ENCODE measurements at places on chromosomes 7 and 10. TPM values are rescaled to one million over a fixed set of nuclear protein-coding genes. Genes with fewer than 3 reads are reported as not detected.

- DNase-seq: no peak
These were observed 172.4 kb upstream of the AGR3 start for GRCh38 chr7:17054206-17054605.

The TBC1D12 gene
- total RNA-seq: 20.5 TPM

- no peak for DNase-seq
These were observed 274.5 kb upstream of the MGMT start for GRCh38 chr10:129192344-129193128.

The CYP26C1 gene
- total RNA-seq: 1.9 TPM

DNA sequence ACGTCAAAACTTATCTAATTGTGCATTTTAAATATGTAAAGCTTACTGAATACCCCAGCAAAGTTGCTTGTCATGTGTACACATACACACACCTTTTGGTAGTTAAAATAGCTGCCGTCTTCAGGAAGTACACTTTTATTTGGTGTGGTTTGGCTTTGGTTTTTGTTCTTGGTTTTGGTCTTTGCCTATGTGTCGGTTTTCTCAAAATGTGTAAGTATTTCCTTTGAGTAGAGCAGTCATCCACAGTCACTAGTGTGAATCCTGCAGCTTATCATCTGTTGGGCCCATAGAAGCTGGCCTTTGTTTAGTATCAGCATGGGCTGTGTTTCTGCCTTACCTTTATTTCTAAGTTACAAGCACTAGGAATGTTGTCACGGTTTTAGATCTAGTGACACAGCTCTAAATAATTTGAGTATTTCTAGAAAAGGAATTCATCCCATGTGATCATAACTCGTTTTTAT is 35.3 kb downstream of the NET1 start:
- DNase-seq: peak; percentile 46

DNA sequence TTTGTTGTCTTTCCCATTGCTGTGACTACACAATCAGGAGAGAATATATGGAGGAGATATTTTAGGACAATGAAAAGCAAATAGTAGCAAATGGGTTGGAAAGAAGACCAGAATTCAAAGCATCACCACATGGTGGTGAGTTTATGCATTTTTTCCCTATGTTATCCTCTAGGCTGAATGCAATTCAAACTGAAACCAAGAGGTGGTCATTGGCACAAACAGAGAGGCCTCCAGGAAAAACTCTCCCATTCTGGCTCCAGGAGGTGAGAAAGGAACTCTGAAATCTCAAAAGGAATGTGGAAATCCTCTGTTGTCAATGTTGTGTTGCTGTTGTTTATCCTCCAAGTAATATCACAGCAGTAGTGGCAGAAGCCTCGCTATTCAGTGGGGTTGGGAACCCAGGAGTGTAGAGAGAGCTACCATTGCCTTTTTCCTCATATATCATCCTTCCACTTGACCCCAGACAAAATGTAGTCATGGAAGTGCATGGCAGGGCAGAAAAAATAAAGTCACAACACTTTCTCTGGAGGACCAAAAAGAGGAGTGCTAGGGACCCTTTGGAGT is 819.1 kb downstream of the GRID1 start:
- no peak for DNase-seq

The ZNF736 gene
- 11.2 TPM for total RNA-seq

DNA sequence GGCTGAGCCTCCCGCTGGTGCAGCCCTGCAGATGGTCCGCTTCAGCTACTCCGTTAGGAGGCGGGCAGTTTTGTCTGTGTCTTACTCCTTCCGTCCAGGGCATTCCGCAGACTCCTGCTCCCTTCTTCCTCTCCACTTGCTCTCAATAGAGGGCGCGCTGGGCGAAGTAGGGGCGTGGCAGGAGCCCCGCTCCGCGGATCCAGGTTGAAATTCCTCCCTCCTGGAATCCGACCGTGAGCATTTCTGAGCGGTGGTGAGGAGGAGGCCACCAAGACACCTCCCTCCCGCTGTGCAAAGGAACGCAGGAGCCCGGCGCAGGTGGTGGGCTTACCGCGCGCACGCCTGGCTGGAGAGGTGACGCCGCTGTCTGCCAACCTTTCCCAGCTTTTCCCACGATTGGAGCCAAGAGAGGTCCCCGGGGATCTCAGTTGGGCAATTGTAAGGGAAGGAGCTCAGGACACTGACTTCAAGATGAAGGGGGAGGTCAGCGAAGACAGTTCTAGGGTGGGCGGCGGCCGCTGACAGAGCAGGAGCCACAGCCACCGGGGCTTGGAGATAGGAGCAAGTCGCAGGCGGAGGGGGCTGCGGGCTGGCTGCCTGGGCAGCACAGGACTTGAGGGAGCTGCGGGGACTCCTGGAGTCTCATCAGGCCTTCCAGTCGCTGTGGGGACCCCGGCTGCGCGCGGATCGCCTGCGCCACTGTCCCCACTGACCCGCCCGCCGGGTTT is 1011.3 kb downstream of the XPNPEP1 start:
- no peak for DNase-seq

DNA sequence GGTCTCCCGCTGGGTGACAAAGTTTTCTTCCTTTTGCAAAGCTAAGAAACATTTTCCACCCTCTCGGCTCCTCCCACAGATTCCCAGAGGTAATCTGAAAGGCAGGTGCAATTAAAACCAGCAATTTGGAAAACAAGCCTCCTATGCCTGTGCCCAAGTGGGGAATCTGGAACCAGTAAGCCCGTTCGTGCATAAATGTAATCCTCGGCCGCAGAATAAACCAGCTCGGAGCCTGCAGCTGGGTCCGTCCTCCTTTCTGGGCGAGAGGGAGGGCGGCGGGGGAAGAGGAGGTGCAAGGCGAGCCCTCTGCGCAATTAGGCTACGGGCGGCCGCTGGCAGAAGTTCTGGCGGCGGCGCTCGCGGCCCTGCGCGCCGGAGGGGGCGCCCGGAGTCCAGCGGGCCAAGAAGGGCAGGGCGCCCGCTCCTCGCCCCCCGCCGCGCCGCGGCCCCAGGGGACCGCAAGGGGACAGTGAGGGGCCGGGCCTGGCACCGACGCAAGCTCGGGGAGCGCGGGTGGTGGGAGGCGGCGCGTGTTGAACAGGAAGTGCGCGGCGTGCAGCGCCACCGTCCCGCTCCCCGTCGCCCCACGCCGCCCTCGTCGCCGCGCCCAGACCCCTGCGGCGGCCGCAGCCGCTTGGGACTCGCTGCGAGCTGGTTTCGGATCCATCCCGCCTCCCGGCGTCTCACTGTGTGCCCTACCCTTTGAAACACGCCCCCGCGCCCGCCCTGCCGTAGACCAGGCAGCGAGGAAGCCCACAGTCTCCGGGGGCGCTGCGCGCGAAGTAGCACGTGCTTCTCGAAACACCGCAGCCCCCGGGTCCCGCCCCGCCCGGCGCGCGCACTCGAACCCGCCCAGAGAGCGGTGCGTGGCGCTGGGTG is at the start of gene PRKAG2:
PRKAG2 (minus strand) TSS at position 217 of the 879 bp plus-strand sequence. CDS start 495 bp downstream, outside the sequence.
- DNase-seq: peak; percentile 36

GRCh38 chr10:123869020-123869414 is 22.6 kb downstream of the CPXM2 start:
- no peak for DNase-seq

GRCh38 chr10:29646960-29647461 is 12.2 kb upstream of the SVIL start:
- no peak for DNase-seq

- peak; percentile 53 for DNase-seq
These were observed at the start of gene CALHM2 for GRCh38 chr10:103451831-103452505. TSS of gene CALHM2 (minus strand) at chr10:103452370. CDS start at chr10:103449941, 2,429 bp downstream.

The HTR7 gene
- total RNA-seq: not detected

DNA sequence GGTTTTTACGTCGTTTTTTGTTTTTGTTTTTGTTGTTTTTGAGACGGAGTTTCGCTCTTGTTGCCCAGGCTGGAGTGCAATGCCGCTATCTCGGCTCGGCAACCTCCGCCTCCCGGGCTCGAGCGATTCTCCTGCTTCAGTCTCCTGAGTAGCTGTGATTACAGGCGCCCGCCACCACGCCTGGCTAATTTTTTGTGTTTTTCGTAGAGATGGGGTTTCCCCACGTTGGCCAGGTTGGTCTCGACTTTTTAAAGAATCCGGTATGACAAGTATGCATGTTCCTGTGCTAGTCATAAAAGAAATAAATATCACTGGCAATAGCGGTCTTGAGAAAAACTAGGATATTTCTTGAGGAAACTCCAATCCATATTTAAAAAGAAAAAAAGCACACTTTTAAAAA is 2.7 kb upstream of the ARL4A start:
- DNase-seq: no peak

The VSTM4 gene
- 1.0 TPM for total RNA-seq

The MYOZ1 gene
- not detected for total RNA-seq

GRCh38 chr7:32256376-32256775 is 186.2 kb upstream of the PDE1C start:
- DNase-seq: no peak

DNA sequence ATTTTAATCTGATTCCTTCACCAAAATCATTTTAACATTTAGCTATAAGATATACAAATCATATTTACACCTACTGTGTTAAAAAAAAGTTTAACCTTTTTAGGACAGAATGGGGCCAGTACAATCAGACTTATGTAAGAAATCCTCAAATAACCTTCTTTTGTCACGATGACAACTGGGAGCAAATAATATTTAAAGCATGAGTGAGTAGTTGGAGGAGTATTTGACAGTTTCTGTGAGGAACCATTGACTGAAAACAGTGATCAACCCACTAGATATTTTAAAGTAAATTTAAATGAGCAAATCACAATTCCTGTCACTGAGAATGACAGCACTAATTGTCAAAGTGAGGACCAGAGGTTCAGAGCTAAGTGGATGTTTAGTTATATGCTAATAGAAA is 289.1 kb downstream of the CNTNAP2 start:
- no peak for DNase-seq

DNA sequence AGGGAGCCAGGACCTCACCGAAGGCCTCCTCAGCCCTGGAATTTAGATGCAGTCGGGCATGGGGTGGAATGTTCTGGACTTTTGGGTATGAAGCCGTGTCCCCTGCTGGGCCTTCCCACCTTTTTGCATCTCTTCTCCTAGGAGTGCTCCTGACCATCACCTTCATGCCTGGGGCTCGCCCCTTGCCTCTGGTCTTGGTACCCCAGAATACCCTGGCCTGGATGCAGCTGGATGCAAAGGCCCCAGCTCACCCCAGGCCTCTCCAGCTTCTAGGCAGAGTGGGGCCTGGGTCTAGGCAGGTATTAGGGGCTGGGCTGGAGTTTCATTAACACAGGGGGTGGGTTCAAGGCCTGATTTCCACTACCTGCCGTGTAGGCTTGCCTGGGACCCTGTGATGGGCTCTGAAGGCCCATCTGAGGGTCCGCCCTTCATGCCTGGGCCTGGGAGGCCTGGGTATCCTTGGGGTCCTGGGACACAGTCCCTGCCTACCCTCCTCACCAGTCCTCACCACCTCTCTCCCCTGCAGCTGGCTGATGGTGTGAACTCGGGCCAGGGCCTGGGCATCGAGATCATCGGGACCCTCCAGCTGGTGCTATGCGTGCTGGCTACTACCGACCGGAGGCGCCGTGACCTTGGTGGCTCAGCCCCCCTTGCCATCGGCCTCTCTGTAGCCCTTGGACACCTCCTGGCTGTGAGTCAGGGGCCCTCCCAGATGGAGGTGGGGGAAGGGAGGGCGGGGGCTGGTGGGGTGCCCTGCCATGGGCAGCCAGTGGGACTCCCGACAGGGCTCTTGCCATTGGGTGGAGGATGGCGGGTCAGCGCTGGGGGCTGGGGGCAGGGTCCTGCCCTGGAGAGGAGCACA is 10.1 kb downstream of the AQP1 start:
- DNase-seq: no peak

DNA sequence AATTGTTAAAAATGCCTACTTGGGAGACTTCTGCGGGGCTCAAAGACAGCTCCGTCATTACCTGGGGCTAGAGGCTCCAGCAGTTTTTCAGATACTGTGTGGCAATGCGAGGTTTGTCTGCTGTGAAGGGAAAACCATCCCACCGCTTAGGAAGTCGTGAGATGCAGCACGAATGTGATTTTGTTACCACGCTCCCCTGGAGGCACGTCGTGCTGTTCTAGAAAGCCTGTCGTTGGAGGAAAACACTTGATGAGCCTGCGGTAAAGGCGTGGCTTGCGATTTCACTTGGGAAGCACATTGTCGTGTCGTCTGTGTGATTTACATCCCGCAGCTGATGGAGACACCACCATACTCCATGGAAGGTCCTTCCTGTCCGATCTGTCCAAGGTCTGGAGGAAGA is 39.3 kb downstream of the CAMK1D start:
- no peak for DNase-seq

- DNase-seq: no peak
These were observed 102.8 kb downstream of the PLPP4 start for GRCh38 chr10:120559800-120560199.

DNA sequence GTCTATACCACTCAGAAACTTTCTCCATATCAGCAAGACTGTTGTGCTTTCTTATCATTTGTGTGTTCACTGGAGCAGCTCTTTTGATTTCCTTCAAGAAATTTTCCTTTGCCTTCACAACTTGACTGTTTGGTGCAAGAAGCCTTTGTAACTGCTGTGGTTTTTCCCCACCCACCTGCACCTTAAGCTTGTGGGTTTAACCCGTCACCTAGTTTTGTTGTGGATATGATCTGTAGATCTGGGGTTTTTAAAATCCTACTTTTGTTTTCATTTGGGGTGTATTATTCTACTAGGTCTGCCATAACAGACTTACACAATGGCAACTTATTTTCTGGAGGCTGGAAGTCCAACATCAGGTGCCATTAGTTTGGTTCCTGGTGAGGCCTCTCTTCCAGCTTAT is 30.5 kb upstream of the CHST3 start:
- no peak for DNase-seq

The NEBL gene
- 2.6 TPM for total RNA-seq

GRCh38 chr7:51428217-51428887 is 111.7 kb upstream of the COBL start:
- DNase-seq: peak; percentile 6

DNA sequence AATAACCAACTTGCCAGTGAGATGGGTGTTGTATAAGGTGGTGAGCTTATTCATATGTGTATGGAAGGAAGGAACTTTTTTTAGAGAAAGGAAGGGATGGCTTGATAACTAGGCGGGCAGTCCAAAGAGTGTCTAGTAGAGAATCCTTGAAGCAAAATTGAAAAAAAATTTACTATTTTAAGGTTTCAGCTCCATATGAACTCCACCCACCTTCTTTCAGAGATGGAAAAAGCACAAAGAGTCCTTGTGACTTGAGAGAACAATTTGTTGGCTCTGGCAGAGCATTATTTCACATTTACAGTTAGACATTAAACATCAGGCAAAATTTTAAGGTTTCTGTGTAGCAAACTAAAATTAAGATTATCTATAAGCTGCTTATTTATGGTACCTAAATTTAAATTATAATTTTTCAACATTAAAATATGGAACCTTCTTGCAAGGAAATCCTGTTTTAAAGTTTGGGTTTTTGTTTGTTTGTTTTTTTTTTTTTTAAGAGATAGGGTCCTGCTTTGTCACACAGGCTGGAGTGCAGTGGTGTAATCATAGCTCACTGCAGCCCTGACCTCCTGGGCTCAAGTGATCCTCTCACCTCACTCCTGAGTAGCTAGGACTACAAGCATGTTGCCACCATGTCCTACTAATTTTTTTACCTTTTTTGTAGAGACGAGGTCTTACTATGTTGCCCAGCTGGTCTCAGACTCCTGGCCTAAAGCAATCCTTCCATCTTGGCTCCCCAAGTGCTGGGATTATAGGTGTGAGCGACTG is 12.2 kb downstream of the PTPN12 start:
- DNase-seq: no peak

The C10orf105 gene
- under 0.01 TPM for total RNA-seq

- DNase-seq: peak; percentile 48
These were observed at the start of gene SP8 for GRCh38 chr7:20786779-20787659. TSS of gene SP8 (minus strand) at chr7:20786886. CDS start at chr7:20786798, 88 bp downstream.

Data from dermis blood vessel endothelial cell (primary cell).